Neural crest cell (in vitro differentiated cells): ENCODE measurements at places on chromosomes 3 and 15.

- peaks cover 11% of the 10 kb centered on the region for H3K4me1 ChIP-seq
- no peak overlapping the region for H3K27ac ChIP-seq
- H3K27me3 ChIP-seq, result no peaks in the 10 kb centered on the region
- H3K36me3 ChIP-seq, result peaks cover 5% of the 10 kb centered on the region
- no peak overlapping the region for H3K4me3 ChIP-seq
These were observed 84.3 kb upstream of the PRTG start for GRCh38 chr15:55827204-55827603.

DNA sequence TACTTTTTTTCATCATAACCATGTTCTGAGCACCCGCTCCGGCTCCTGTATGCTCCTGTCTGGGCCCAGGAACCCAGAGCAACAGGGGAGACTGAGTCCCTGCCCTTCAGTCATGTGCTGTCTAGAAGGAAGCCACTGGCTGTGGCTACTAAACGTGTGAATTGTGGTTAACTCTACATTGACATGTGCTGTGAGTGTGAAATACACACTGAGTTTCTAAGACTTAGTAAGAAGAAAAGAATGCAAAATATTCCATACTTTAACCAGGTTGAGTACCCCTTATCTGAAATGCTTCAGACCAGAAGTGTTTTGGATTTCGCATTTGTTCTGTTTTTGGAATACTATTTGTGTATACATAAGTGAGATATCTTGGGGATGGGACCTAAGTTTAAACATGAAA lies 42.8 kb upstream of the CGNL1 start:
- DNase-seq, result no peak
- no peak overlapping the region for H3K4me3 ChIP-seq
- no peaks in the 10 kb centered on the region for H3K27me3 ChIP-seq
- no peak overlapping the region for H3K27ac ChIP-seq
- H3K36me3 ChIP-seq, result no peaks in the 10 kb centered on the region
- peaks cover 14% of the 10 kb centered on the region for H3K4me1 ChIP-seq

DNA sequence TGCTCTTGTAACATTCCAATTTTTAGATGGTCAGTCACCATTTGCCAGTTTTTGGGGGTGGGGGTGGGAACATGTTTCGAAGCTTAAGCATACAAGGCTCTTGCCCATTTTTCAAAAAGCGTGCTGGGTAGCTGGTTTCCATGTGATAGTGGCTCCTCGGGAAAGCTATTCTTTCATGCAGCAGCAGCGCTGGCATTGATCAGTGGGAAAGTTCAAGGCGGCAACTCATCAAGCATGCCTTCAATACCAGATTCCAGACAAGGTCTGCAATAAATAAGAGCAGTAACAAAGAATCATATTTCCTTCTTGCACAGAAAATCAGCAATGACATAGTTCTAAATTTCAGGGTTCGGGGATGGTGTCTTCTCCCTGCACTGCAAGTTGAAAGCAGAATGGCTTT lies 133.5 kb upstream of the ONECUT1 start:
- H3K4me3 ChIP-seq, result no peak overlapping the region
- DNase-seq, result no peak
- peaks cover 34% of the 10 kb centered on the region for H3K4me1 ChIP-seq
- H3K36me3 ChIP-seq, result no peaks in the 10 kb centered on the region
- H3K27me3 ChIP-seq, result no peaks in the 10 kb centered on the region

DNA sequence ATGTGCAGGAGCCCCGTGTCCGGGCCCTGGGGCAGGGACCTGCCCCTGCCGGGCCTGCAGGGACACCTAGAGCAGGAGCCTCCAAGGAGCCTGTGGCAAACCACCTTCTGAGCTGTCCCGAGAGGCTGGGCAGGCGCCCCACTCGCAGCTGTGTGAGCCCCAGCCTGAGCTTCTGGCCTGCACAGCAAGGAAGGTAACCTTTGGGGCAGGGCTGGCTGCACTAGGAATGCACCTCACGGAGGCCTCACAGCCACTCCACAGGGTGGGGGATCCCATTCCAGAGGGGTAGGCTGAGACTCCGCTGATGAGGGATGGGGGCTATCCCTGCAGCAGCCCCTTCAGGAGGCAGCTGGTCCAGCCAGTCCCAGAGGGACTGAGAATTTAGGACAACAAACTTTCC lies 68.1 kb downstream of the DNAJB8 start:
- no peaks in the 10 kb centered on the region for H3K27me3 ChIP-seq
- no peak for DNase-seq
- H3K27ac ChIP-seq, result no peak overlapping the region
- H3K36me3 ChIP-seq, result no peaks in the 10 kb centered on the region
- H3K4me1 ChIP-seq, result peaks cover 31% of the 10 kb centered on the region
- H3K4me3 ChIP-seq, result no peak overlapping the region

DNA sequence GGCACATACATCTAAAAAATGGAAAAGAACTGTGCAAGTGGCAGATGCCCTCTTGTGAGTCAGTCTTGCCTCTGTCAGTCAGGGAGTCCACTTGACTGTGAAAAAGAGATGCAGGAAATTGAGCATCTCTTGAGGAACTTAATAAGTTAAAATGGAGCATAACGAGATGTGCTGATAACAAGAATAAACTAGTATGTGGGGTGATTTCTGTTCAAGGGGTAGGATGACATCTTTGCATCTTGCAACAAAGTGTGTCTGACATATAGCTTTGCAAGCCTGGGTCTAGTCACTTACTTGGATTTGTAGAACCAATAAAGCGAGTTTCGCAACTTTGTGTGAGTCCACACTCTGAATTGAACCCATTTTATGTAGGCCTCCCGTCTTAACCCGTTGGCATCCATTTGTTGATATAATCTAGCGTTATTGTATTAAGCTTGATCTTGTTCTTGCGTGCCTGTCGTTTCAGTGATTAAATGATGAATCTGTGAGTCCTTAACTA lies 2.2 kb downstream of the USP3 start:
- peaks cover 19% of the 10 kb centered on the region for H3K27me3 ChIP-seq
- no peak for DNase-seq
- peak overlapping the region; percentile 94 for H3K4me3 ChIP-seq
- H3K4me1 ChIP-seq, result peaks cover 76% of the 10 kb centered on the region
- no peak overlapping the region for H3K27ac ChIP-seq

DNA sequence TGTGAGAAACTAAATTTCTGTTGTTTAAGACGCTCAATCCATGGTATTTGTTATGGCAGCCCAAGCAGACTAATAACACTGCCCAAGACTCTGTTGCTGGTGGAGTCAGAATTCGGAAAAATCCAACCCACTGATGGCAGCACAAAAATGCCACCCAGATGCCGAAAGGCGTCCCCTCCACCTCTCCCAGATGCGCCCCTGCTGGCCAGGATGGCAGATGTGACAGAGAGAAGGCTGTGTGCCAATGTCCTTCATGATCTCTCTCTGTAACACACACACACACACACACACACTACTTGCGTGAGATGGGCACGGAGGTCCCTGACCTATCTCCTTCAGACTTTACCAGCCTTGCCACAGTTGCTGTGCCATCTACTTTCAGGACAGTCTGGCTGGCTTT lies 10.9 kb upstream of the LYSMD4 start:
- no peaks in the 10 kb centered on the region for H3K4me1 ChIP-seq
- no peak overlapping the region for H3K4me3 ChIP-seq
- DNase-seq, result no peak
- H3K27me3 ChIP-seq, result no peaks in the 10 kb centered on the region

- no peak overlapping the region for H3K27ac ChIP-seq
- no peak for DNase-seq
- H3K27me3 ChIP-seq, result no peaks in the 10 kb centered on the region
- H3K36me3 ChIP-seq, result peaks cover 2% of the 10 kb centered on the region
These were observed 550.6 kb upstream of the NECTIN3 start for GRCh38 chr3:110521019-110521418.

DNA sequence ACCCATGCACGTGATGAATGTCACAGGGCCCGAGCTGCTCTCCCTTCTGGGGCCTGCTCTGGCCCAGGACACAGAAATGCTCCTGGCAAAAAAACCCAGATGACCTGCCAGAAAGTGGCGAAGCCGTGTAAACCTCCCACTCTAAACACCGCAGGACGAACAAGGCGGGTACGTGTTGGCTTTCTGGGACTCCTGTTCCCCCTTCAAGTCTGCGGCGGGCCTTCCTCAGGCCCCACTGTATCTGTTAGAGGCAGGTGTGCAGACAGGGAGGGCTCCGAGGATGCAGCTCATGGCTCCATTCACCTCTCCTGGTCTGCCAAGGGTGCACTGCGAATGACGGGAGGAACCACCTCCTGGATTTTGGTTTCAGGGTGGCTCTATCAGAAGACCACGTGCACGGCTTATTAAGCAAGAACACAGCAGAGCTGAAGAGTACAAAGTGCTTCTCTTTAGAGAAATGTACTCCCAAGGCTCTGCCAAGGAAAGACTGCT lies 173.8 kb downstream of the ADAMTS17 start:
- DNase-seq, result no peak
- no peaks in the 10 kb centered on the region for H3K36me3 ChIP-seq
- H3K4me1 ChIP-seq, result peaks cover 7% of the 10 kb centered on the region
- H3K4me3 ChIP-seq, result no peak overlapping the region

- H3K27ac ChIP-seq, result no peak overlapping the region
- no peaks in the 10 kb centered on the region for H3K36me3 ChIP-seq
- H3K4me1 ChIP-seq, result no peaks in the 10 kb centered on the region
These were observed 290.5 kb downstream of the NAALADL2 start for GRCh38 chr3:175149675-175150074.

- H3K27me3 ChIP-seq, result no peaks in the 10 kb centered on the region
- no peaks in the 10 kb centered on the region for H3K36me3 ChIP-seq
- no peak for DNase-seq
- no peak overlapping the region for H3K27ac ChIP-seq
- H3K4me1 ChIP-seq, result no peaks in the 10 kb centered on the region
These were observed 18.7 kb upstream of the PTPN9 start for GRCh38 chr15:75597667-75598341.

DNA sequence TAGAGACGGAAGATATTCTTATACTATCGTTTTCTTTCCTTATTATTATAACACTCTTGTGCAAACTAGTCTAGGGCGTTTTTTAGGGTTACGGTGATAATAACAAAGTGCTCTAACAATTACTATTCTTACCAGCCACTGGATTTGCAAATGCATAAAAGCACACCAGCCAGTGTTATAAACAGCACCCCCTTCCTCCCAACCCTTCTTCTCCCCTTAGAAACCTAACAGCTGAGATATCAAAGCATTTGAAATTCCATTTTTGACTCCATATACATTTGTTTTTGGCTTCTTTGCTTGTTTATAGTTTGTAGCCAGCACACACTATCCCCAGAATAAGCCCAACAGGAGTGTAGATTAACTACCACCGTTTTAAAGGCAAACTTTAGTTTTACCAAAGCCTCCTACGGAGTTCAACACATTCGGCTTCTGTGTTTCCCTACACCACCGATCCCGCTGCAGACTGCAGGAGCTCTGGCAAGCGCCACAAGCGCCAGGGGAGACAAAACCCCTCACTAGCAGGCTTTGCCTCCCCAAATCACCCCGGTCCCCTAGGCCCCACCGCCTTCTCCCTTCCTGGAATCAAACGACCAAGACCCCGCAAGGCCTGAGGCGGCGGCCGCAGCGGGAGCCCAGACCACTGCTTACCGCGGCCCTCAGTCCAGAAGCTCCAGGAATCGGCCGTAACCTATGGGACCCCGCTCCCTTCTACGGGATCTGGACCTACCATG lies 461 bp downstream of the COPB2 start:
- peak overlapping the region; percentile 99 for H3K27ac ChIP-seq
- H3K36me3 ChIP-seq, result no peaks in the 10 kb centered on the region
- H3K4me1 ChIP-seq, result peaks cover 47% of the 10 kb centered on the region
- H3K27me3 ChIP-seq, result no peaks in the 10 kb centered on the region
- H3K4me3 ChIP-seq, result peak overlapping the region; percentile 98

DNA sequence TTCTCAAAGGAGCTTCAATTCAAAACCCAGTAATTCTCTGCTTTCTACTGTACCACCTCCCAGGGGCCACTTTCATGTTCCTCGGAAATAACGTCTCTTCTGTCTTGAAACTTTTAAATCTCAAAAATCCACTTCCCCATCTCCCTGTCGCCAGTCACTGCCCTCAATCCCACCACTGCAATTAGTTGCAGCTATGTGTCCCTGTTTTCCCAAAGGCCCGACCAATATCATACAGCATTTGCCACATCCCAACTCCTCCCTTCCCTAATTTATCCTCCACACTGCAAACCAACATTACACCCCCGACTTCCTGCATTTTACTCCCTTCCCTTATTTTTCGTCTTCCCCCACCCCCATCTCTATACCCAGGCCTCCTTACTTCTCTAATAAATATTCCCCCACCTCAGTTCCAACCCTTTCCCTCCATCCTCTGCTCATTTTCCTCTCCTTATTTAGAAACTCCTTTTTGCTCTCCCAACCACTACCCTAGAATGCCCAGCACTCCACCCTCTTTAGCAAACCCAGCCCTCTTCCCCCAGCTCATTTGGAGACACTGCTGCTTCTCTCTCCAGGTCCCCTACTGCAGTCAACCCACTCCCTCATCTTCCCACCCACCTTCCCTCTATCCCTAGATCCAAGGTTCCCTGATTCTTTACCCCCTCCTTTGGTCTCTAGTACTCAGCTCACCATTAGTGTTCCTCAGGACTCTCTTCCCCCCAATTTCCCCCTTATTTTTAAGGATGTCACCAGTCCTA lies 1.1 kb downstream of the NPTN start:
- peak overlapping the region; percentile 96 for H3K4me3 ChIP-seq
- peaks cover 9% of the 10 kb centered on the region for H3K27me3 ChIP-seq
- no peaks in the 10 kb centered on the region for H3K36me3 ChIP-seq
- H3K4me1 ChIP-seq, result peaks cover 48% of the 10 kb centered on the region
- peak overlapping the region; percentile 45 for H3K27ac ChIP-seq

DNA sequence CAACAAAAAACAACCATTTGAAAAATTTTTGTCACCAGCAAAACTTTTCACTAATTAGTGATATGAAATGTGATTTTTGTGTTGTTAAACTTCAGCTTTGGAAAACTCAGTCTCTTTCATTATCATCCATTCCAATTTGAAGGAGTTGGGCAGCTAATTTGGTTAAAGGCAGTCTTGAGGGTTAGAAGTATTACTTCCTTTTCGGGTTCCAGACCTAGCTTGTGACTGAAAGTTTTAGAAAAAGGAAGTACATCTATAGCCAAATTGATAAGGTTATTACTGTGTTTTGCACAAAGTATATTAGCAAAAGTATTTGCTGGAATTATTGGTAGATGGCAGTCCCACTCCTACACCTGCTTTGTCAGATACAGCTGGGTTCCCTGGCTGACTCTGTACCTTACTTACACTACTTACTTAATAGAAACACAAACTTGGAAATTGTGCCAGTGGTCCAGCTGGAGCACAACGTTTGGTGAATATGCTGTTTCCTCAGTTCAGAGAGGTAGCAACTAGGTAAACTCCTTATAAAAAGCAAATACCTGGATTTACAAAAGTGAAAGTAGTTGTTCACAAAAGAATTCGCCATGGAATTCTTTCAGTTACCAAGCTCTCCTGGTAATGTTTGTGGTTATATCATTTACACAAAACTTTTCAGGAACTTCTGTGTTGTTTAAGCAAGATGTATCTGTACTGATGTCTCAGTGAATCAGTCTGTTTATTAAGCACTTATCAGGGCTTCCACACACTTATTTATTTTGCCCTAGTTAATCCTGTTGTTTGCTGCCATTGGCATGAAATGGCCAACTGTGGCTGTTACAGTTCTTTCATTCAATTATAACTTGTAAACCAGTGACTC lies 31.6 kb downstream of the TIPARP start:
- H3K4me3 ChIP-seq, result no peak overlapping the region
- peaks cover 22% of the 10 kb centered on the region for H3K36me3 ChIP-seq
- H3K27ac ChIP-seq, result no peak overlapping the region
- H3K27me3 ChIP-seq, result no peaks in the 10 kb centered on the region
- peaks cover 5% of the 10 kb centered on the region for H3K4me1 ChIP-seq

- H3K27me3 ChIP-seq, result no peaks in the 10 kb centered on the region
- no peak overlapping the region for H3K4me3 ChIP-seq
- no peak for DNase-seq
- no peak overlapping the region for H3K27ac ChIP-seq
- H3K36me3 ChIP-seq, result no peaks in the 10 kb centered on the region
These were observed 650.5 kb downstream of the ROBO2 start for GRCh38 chr3:77690284-77690845.

- no peaks in the 10 kb centered on the region for H3K36me3 ChIP-seq
- H3K27me3 ChIP-seq, result no peaks in the 10 kb centered on the region
- H3K27ac ChIP-seq, result no peak overlapping the region
- H3K4me3 ChIP-seq, result no peak overlapping the region
These were observed 37.6 kb downstream of the TRA2B start for GRCh38 chr3:185900228-185900627.
